ENCODE measurements at places on chromosomes 7 and 10. TPM values are rescaled to one million over a fixed set of nuclear protein-coding genes. Genes with fewer than 3 reads are reported as not detected.

- DNase-seq, result no peak
Observed at GRCh38 chr10:94149702-94150101, 156.0 kb downstream of the PLCE1 start.

GRCh38 chr7:131454498-131454897, 101.9 kb downstream of the PODXL start:
- DNase-seq, result no peak

GRCh38 chr10:13542533-13542932, 13.7 kb upstream of the BEND7 start:
- DNase-seq, result no peak

GRCh38 chr10:34526758-34527730, 288.1 kb downstream of the PARD3 start:
- no peak for DNase-seq

DNA sequence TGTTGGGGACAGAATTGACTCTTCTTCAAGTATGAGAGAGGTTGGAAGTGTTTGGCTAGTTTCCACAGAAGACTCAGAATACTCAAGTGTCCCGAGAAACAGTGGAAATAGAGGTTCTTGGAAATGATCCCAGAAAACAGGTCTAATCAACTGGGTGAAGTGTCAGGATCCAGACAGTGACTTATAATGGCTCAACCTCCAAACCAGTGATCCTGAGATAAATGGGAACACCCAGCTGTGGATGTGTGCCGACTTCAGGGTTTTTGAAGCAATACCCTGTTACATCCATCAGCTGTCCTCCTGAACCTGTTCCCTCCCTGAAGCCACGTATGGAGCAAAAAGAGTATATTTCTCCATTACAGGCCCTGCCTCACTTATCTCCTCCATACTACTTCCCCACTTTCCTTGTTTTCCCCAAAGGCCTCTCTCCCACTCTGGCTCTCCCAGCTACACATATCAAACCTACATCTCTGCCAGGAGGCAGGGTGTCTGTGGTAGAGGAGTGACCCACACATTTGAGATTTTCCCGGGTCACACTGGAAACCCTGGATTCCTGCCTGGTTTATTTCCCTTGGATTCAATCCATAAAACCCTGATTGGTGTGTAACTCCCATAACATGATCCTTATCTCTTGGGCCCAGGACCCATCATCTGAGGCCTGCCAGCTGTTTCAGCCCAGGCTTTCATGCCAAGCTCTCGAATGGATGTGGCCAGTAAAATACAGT, 17.6 kb upstream of the ELOVL3 start:
- peak; percentile 20 for DNase-seq

DNA sequence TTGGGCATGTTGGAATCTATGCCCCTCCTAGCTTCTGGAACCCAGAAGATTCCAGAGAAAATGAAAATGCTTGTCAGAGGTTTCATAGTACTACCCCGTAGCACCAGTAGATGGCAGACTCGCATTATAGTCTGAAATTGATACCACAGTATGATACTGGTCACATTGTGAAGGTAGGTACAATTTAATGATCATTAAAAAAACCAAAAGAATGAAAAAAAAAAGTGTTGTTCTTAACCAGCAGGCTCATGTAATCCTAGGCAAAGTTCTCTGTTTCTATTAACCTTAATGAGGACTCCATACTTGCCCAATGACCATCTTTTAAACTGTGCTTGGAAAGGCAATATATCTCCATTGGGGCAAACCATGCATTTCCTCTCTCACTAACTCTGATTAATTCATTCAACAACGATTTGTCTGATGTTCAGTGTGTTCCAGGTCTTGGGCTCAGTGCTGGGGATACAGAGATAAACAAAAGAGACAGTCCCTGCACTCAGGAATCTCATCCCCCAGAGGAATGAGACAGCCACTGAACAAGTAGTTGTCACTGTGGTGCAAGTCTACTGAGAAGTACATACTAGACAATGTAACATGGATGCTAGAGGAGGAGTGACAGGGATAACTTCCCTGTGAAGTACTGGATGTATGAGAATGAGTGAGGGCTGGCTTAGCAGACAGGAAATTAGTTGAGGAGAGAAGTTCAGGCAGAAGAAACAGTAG, 223.5 kb upstream of the PHYHIPL start:
- DNase-seq, result peak; percentile 46

DNA sequence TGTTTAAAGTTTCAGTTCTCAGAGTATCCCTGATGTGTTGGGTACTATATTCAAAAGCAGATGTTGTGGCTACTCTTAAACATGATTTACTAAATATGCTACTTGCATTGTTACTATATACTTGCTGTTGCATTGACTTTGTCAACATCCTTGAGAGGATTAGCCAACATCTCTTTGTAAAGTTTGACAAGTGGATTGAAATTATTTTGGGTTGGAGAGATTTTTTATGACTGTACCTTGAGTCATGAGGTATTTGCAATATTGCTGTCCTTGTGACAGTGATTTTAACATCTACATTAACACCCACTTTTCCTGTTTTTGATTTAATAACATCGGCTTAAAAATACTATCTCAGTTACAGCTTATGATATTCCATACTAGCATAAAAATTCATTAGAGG, 31.9 kb downstream of the MRC1 start:
- DNase-seq, result no peak

- DNase-seq, result no peak
Observed at GRCh38 chr10:4254101-4254994, 469.3 kb upstream of the KLF6 start.

- DNase-seq, result no peak
Observed at GRCh38 chr7:45224832-45225231, 67.2 kb downstream of the RAMP3 start.

- DNase-seq, result no peak
Observed at GRCh38 chr10:114777415-114777814, 44.2 kb upstream of the FHIP2A start.

DNA sequence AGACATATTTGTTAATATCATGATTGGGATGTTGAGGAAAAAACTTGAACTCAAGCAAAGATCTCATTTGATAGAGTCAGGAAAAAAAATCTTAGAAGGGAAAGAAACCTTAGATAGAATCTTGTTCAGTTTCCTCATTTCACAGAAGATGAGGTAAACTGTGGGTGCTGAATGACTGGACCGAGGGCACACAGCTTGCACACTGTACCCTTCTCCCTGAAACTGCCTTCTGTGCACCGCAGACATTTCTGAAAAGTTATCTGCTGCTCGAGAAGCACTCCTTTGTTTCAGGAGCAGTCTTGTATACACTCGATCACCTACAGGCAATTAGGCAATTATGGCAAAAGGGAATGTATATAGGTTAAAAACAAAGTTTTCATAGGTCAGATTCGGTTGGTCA, 167.4 kb downstream of the SKAP2 start:
- no peak for DNase-seq

DNA sequence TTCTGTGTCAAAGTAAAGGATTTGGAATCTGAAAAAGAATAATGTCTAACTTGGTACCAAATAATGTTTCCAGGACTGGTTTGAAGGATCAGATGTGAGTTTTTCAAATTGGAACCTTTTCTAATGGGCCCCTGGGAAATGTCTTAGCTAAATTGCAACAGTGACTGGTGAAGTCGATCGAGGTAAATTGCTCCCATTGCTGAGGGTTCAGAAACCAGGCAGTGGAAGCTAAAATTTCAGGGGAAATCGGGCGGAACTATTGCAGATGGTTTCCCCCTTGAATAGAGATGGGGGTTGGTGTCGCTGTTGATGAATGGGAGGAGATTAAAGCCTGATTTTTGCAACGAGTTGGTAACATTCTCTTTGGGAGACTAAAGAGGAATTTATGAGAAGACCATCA, 112.7 kb downstream of the SND1 start:
- DNase-seq, result no peak

DNA sequence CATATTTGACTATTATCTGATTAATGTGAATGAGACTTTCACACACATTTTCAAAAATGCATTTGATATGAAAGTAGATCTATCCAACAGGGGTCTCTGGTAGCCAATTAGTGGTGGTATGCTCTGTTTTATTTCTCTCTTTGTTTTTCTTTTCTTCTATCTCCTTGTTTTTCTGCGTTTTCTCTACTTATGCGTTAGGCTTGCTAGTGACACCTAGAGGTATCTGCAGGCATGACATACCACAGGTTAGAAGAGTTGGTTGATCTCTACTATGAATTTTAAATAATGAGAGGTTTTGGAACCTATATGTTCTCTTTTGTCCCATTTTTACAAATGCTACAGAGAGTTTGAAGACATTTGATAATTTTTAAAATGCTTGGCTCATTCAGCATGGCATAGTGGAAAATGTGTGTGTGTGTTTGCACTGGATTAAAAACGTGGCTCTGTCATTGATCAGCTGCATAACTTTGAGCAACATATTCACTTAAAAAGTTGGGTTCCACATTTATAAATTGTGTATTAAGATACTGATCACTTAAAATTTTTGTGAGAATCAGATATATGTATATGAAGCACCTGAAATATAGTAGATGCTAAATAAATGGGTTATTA, 28.1 kb upstream of the PLXDC2 start:
- peak; percentile 27 for DNase-seq

DNA sequence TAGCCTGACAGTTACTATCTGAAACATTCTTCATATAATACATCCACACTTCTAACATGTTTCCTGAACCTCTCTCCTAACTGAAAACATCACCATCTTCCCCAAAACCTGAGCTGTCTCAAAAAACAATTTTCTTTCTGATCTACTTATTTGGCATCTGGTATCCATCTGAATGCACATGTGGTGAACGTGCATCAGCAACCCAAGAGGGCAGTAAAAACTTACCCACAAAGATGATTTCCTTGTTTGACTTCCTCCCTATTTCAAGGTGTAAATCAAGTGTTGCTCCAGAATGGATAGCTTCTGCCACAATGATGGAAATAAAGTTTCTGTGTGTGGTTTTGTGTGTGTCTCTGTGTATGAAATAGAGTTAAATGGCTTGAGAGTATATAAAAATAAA, 500.4 kb downstream of the MAGI2 start:
- no peak for DNase-seq

GRCh38 chr7:128022631-128023532, 8.4 kb downstream of the LRRC4 start:
- no peak for DNase-seq

DNA sequence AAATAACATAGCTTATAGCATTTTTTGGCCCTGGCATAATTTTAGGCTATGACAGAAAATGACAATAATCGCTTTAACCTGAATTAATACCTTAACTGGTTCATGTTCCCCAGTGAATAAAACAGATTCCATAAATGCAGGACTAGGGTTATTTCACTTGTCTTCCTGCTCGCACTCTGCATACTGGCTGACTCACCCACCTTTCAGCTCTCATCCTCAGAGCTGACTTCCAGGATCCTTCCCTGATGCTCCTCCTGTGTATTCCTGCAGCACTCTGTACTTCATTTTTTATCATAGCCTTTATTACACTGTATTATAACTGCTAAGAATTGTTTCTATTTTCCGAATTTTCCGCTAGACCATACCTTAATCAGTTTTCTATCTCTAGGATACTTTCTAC, 123.7 kb downstream of the AVL9 start:
- no peak for DNase-seq

GRCh38 chr10:2399482-2399881, 662.2 kb upstream of the ADARB2 start:
- no peak for DNase-seq

GRCh38 chr7:129949292-129950133, 3.2 kb downstream of the UBE2H start:
- peak; percentile 20 for DNase-seq

DNA sequence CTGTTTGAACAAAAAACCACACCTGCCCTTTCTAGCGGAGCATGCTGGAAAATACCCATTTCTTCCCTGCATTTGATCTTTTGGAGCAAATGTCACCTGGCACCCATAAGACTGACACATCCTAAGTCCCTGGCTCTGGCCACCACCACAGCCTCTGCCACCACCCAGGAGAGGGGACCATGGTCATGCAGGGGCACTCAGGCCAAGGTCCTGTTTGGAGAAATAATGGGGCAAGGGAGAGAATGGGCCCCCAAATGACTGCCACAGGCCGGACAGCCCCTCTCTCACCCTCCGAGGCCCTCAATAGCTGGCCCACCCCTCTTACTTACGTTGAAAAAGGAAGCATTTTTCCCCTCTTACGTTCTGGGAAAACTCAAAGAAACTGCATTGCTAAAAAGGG, 35.4 kb downstream of the RGS10 start:
- DNase-seq, result no peak

- no peak for DNase-seq
Observed at GRCh38 chr10:69916118-69916517, 114.4 kb downstream of the COL13A1 start.

DNA sequence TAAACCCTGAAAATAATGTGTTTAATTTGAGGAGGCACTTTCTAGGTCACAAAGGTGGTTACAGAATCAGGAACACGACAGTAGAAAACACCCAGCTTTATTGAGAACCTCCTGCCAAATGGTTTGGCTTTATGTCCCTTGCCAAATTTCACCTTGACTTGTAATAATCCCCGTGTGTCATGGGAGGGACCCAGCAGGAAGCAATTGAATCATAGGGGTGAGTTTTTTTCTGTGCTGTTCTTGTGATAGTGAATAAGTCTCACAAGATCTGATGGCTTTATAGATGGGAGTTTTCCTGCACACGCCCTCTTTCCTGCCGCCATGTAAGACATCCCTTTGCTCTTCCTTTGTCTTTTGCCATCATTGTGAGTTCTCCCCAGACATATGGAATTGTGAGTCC, 193.8 kb upstream of the KLF6 start:
- no peak for DNase-seq

- no peak for DNase-seq
Observed at GRCh38 chr10:100750291-100751210, 5.2 kb downstream of the PAX2 start.

DNA sequence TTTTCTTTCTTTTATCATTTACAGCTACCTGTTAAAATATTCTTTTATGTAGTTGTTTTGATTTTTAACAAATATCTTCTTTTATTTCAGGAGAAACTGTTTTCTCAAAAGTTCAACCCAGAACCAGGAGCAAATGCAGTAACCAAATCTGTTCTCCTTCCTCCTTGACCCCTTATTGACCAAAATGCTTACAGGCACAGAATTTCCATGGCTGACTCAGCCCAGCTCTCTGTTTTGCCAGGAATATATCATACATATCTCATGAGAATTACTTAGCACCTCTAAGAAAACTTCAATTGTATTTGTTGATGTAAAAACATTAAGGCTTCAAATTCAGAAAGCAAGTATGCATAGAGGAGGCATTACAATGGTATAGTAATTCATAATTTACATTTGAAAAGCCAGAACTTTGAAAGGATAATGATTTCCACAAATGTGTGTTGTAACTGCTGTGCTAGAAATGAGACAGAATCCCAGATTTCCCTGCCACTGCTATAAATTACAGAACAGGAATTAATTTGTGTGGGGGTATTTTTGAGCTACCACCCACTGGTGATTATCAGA, 2.2 kb downstream of the GSAP start:
- DNase-seq, result no peak

- no peak for DNase-seq
Observed at GRCh38 chr10:46171661-46172060, 115.1 kb upstream of the ANTXRL start.

GRCh38 chr7:96546426-96546825, 163.2 kb downstream of the SEM1 start:
- DNase-seq, result no peak

The NPC1L1 gene
- total RNA-seq, result 0.06 TPM

The DEPP1 gene
- 13.4 TPM for total RNA-seq

The TWIST1 gene
- 0.27 TPM for total RNA-seq

The PRRT4 gene
- total RNA-seq, result 0.20 TPM

The EMX2 gene
- total RNA-seq, result not detected

The HTR5A gene
- not detected for total RNA-seq

The BICC1 gene
- total RNA-seq, result 1.7 TPM

The CNNM1 gene
- total RNA-seq, result 0.24 TPM

The PVRIG gene
- total RNA-seq, result 1.1 TPM

The IRF5 gene
- 6.6 TPM for total RNA-seq

The ZNF467 gene
- 6.0 TPM for total RNA-seq

The NUTM2B gene
- 1.3 TPM for total RNA-seq

The PPP1R9A gene
- 24.0 TPM for total RNA-seq

The PLEKHA1 gene
- 41.5 TPM for total RNA-seq

The PARP12 gene
- 63.2 TPM for total RNA-seq
